DMS153 (cell line): ENCODE measurements at places on chromosomes 2 and 18.

GRCh38 chr2:210356944-210357343 is 42.0 kb upstream of the MYL1 start:
- no peak for DNase-seq

- DNase-seq = no peak
Measured at GRCh38 chr2:226526716-226527115, 272.9 kb downstream of the IRS1 start.

GRCh38 chr18:59686260-59686659 is 11.0 kb downstream of the CCBE1 start:
- DNase-seq = no peak

DNA sequence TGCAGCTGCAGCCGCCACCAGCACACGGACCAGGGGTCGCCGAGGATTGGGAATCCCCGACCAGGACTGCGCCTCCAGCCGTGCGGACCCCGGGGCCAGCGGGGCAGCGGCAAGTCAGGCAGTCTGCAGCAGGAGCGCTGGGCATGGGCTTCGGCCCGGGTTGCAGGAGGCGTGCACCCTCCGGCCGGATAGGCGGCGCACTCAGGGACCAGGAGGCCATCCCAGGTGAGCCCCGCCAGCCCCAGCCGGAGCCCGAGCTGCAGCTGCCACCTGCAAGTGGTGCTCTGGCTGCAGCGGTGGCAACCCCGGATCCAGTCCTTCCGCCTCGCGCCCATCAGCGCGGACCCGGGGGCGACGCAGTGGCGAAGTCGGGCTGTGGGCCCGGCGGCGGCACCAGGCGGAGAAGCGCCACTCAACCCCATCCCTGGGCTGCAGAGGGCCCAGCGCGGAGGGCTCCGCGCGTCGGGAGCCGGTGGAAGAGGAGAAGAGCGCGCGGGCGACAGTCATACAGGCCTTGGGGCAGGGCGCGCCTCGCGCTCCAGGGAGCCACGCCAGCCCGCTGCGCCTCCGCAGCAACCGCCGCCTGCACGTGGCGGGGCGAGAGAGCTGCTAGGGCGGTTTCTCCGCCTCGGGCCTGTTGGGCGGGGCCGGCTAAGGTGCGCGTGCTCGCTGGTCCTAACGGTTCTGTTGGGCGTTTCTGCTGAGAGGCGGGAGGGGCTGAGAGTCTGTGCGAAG is 73.8 kb downstream of the RPIA start:
- DNase-seq = peak; percentile 80

GRCh38 chr2:62814123-62814522 is 108.6 kb downstream of the EHBP1 start:
- DNase-seq = no peak
